Activated CD4-positive, alpha-beta T cell treated with anti-CD3 and anti-CD28 coated beads for 1 hour (primary cell): ENCODE measurements at places on chromosomes 16 and 17.

- DNase-seq: no peak
Observed at GRCh38 chr16:83995754-83996153, 27.7 kb downstream of the NECAB2 start.

DNA sequence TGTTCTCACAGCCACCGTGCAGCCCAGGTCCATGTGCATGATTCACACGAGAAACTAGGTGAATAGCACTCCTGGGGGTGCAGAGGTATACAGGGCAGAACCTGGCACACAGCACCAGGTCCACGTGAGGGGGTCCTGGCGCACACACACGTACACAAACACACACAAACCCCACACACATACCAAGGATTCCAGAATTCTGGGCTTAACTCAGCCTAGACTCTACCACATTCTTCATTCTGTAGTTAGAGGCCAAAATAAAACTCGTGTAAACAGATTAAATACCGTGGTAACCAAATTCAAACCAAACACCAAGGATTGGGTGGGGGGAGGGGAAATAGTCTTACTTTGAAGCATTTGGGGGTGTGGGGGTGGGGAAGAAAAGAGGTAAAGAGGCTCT is 58.5 kb downstream of the XYLT1 start:
- no peak for DNase-seq

DNA sequence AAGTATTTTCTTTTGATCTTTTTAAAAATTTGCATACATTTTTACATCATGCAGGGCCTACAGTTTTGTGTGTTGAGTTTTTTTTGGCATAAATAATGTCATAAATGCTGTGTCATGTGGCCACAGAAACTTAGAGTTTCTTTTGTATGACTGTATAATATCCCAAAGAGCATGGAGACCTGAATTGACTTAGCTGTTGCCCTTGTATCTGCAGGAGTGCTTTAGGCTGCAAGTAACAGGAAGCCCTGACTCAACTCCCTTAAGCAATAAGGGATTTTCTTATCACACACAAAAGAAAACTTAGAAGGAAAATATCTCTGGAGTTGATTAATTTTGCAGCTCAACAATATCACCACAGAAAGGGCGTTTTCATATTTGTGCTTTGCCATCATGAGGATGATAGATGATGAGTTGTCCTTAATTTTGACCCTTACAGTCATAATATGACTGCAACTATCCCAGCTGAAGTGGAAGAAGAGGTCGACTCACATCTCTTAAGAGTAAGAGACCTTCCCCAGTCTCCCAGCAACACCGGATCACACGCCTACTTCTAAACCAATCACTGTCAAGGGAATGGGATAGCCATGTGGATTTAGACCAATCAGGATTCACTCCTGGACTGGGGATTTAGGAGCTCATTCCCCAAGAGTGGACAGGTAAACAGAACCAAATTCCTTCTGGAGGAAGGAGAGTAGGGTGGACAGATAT is 138.9 kb downstream of the GSG1L start:
- DNase-seq: no peak

DNA sequence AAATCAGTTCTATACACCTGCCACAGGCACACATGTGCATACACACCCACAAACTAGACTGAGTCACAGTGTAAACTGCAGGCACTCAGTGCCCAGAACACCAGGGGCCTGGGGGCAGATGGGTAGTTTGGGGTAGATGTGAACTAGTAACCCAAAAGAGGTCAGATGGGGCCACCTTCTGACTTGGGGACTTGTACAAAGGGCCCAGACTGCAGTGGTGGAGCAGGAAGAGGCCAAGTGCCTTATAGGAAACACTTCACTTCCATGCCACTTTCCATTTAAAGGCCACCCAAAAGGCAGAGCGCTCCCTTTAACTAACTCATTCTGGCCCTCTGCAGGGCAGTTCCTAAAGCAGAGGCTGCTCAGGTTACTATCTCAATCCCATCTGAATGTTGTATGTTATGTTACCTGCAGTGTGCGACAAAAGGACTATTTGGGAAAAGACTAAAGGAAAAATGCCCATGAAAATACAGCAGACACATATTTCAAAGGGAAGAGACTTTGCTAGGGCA is 27.8 kb upstream of the ERN1 start:
- DNase-seq: no peak

DNA sequence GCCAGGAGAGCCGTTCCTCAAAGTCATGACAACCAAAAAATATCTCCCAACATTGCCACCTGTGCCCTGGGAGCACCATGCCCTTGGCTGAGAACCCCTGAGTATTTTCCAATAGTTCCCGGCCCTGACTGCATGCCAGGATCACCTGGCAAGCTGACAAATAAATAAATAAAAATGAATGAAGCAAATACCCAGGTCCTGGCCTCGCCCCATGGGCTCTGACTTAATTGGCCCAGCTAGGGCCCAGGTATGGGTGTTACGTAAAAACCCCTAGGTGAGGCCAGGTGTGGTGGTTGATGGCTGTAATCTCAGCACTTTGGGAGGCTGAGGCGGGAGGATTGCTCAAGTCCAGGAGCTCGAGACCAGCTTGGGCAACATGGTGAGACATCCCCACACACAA is 2.7 kb upstream of the C16orf74 start:
- DNase-seq: no peak

DNA sequence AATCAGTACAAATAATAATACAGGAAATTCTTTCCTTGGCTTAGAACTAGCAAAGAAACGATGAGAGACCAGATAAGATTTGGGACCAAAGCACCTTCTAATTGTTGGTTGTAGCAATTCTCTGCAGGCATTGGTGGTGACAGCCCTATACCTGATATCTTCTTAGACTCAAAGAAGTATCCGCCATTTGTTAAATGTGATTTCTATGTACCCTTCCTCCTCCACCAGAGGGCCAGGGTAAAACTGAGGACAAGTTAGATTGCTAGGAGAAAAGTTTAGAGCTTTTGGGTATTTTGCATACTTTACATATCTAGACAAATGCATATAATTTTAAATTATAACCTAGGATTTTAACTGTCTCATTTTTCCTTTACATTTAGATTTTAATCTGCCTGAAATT is 304.3 kb downstream of the HS3ST4 start:
- no peak for DNase-seq

- DNase-seq: no peak
Observed at GRCh38 chr16:61820398-61820797, 215.8 kb downstream of the CDH8 start.

GRCh38 chr17:31052187-31052889 is 42.4 kb upstream of the NF1 start:
- DNase-seq: no peak

- DNase-seq: no peak
Observed at GRCh38 chr16:82460766-82461165, 166.0 kb upstream of the CDH13 start.

GRCh38 chr17:12974005-12974531 is 43.8 kb downstream of the ELAC2 start:
- no peak for DNase-seq

DNA sequence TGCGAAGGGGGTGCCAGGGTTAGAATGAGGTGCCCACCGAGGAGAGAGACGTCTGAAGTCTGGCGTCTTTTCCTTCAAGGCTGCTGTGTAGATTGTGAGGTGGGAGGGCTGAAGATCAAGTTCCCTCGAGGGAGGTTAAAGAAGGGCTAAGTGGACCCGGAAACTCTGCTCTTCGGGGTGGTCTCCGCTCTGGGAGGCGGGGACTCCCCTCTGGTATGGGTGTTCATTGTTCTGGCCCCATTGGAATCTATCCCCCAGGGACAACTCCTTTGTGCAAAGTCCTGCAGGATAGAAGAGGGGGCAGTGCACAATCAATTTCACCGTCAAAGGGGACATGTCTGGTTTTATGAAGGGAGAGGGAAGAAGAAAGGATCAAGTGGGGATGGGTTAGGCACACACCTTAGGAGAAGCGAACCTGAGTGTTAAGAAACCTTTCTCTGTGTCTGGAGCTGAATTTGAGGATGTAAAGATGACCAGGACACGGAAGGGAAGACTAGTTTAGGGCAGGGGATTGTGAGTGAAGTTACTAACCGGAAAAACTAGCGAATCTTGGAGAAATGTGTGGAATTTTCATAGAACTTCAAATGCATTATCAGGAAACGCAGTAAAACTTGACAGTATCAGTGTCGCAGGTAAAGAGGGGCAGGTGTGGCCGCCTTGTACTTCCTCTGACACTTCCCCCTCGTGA is 809 bp upstream of the RAB34 start:
- no peak for DNase-seq

DNA sequence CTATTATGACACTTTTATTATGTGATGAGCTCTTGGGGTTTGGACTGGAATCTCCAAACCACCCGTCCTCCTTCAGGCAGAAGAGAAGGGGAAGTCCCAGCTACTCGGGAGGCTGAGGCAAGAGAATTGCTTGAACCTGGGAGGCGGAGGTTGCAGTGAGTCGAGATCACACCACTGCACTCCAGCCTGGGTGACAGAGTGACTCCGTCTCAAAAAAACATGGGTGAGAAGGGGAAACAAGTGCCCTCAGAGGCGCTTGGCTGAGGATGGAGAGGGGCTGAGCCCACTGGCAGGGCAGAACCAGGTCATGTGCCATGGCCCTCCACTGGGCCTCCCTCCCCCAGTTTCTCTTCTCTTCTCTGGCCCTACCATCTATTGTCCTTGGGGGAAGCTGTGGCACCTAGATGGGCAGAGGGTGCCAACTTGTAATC is 120.9 kb upstream of the SMURF2 start:
- DNase-seq: no peak

GRCh38 chr16:80346111-80346632 is 194.6 kb upstream of the DYNLRB2 start:
- no peak for DNase-seq

DNA sequence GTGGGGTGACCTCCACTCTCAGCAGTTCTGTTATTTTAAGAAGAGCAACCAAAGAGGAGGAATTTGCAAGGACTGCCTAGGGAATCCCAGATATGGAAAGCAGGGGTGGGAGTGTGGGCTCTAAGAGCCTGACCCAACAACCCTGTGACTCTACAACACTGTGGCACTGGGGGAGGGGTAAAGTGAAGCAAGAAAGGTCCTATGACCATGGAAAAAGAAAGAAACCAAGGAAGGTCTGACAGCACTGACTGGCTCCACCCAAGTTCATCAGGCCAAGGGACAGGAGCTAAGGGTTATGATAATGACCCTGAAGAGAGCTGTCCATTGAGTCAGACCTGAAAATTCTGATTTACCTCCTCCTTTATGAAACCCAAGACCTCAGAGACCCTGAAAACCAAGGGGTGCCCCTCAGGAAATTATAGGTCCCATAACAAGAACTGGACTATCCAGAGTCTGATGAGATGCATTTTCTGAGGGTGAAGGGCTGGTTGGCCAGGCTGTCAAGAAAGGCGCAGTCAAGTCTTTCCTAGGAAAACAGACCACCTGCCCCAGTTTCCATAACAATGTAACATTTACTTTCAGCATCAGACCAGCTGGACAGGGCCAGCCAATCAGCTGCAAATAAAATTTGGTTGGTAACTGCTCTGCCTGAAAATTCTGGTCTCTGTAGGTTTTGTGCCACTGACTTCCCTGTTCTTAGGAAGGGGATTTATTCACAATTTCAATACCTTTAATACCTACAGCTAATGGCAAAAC is 53.8 kb upstream of the MTMR4 start:
- no peak for DNase-seq

DNA sequence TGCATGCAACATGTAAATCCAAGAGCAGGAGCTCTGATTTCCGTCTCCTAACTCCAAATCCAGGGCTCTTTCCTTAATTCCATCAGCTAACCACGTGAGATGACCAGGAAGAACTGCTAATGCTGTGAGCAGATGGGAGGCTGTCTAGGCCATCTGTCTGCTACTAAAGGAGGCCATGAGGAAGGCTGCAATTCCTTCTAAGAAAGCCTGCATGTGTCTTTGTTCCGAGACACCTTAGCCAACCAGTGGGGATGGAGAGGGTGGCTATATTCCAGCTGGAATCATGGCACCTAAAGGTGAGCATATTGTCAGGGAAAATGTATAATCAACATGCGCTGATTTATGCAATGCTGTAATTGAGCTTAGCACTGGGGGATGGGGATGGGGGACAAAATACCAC is 267.2 kb upstream of the CDH5 start:
- DNase-seq: no peak

DNA sequence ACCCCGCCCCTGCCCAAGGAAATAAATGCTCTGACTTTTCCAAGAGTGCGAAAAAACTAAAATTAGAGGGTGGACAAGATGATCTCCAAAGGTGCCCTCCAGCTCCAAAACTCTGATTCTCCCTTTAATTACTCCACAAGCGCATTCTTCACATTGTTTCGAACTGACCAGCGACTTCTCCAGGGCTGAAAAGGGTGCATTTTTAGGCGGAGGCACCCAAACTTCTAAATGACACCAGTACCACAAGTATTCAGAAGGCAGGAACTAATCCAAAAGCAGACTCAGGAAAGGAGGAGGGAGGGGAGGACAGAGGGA is 750 bp downstream of the ZFHX3 start:
- no peak for DNase-seq

DNA sequence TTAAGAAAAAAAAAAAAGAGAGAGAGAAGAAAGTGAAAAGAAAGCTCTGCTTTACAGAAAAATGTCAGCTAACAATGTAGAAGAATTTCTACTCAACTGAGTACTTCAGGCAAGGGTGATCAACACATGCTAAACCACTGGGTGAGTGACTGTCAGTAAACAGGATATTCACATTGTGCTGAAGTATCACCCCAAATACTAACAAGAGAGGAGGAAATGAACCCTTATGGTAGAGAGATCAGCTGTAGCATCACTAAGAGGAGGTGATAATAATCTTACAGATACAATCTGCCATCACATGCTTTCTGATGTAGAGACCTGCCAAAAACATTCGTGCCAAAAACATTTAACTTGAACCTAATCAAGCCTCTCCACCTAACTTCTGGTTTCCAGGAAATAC is 30.7 kb upstream of the ICAM2 start:
- no peak for DNase-seq

GRCh38 chr17:49388290-49388640 is 26.2 kb upstream of the ZNF652 start:
- no peak for DNase-seq

DNA sequence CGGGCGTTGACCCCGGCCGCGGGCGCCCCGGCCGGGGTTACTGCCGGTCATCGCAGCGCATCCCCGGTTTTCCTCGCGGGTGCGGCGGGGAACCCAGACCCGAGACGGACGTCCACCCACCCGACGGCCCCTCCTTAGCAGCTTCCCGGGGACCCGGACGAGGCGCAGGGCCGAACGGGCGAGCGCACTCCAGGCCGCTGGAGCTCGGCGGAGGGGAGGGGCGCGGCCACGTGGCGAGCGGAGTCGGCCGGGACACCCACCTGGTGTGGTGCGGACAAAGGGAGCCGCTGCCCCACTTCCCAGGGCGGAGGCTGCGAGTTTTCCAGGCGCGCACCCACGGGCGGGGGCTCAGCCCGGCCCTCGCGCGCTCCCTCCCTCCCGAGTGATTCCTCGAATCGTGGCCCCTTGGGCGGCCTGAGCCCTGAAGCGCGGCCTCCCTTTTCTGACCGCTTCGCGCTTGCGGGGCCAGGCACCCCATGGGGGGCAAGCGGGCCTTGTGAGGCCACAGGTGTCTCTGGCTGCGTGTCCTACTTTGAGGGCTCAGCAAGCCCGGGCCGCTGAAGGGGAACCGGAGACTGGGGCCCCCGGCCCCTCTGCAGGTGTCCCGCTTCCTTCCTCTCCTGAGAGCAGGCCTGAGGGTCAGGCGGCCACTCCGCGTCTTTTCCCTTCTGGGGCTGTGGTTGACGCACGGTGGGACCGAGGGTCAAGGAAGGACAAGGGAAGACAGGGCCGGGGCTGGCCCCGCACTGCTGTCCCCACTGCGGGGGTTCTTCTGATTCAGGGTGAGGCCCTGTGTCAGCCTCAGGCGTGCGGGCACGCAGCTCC is 1.1 kb upstream of the FASN start:
- DNase-seq: no peak
